ENCODE measurements at places on chromosomes 2 and 18.

DNA sequence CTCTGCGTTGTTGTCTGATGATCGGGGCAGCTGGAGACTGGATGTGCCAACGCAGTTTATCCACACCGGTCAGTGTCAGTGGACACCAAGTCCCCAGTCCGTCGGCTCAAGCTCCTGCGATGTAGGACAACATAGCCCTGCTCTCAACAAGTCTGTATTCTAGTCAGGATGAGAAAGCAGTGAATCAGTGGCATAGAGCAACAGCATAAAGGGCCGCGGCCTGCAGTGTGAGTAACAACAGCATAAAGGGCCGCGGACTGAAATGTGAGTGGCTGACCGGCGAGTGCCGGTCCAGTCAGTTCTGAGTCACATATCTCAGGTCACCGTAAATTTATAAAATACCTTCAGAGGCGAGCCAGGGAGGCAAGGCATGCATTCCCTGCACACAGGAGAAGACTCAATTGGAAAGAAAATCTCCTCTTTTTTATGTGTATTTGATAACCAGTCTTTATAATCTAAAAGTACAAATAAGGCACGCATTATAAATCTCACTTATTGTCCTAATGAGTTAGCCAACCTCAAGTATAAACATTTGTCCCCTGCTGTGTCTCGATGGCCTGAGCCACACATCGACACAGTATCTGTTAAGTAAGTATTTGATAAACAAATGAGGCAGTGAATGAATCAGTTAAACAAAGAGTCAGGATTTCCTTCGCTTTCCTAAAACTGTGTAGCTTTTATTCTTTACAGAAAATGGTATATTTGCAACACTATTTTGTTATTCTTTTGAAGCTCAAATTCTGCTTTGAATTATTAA lies 33.8 kb upstream of the NFATC1 start:
- DNase-seq = no peak

GRCh38 chr18:26425148-26425531 lies 123.2 kb downstream of the KCTD1 start:
- no peak for DNase-seq

- no peak for DNase-seq
These were observed 123.3 kb downstream of the SETBP1 start for GRCh38 chr18:44804033-44804432.

DNA sequence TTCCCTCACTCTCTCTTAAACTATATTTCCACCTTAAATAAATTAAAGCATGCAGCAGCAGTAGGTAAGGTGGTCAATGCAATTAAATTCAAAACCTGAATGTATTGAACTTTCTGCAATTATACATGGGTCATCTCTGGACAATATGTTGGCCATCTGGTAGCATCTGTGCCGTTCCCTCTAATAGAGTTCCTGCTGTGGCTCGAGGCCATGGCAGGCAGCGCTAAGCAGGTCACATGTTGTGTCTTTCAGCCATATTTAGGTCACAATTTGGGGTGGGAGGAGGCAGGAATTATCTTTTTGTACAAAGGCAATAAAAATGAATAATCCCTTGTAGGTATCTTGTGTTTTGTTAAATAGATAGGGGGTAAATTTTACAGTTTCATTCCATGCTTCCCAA lies 676.2 kb downstream of the ZEB2 start:
- no peak for DNase-seq

GRCh38 chr2:136384531-136385303 lies 266.8 kb upstream of the CXCR4 start:
- DNase-seq = peak; percentile 25

DNA sequence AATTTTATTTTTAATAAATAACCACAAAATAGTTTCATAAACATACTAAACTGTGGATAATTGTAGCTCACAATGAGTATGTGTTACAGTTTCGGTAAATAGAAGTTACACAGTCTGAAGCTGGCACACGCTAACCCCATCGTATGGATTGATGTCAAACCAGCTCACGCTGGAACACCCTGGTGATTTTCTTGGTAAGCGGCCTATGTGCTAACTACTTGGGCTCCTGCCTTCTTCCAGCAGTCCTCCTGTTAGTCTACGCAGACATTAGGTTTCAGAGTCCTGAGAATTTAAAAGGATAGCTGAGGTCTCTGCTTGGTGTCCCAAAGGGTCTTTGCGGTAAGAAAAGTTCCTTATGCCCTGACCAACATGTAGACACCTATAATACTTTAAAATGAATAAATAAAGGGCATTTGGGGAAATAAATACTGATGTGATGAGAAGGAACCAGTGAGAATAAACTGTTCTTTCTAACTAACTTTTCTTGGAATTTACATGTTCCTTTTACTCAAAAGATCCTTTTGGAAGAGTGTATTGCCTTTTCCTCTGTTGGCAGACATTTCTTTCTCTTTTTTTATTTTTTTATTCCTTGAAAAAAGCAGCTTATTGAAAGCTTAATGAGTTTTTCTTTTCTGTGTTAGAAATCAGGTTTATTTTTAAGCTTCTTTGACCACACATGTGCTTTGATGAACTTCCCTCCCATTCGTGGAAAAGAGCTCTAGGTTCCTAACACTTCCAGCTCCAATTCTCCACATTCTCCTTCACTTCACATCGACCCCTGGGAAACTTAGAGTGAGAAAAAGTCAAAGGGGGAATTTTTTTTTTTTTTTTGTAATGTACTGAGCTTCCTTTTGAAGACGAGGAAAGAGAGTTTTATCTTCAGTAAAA lies 322.2 kb downstream of the IRS1 start:
- no peak for DNase-seq

GRCh38 chr2:24203787-24204150 lies 28.9 kb downstream of the FAM228A start:
- no peak for DNase-seq

GRCh38 chr2:85490861-85491755 lies 47.9 kb upstream of the MAT2A start:
- no peak for DNase-seq

GRCh38 chr18:79405781-79406575 lies 10.2 kb downstream of the NFATC1 start:
- no peak for DNase-seq

GRCh38 chr2:134640494-134640893 lies 78.3 kb downstream of the TMEM163 start:
- no peak for DNase-seq

- DNase-seq = no peak
These were observed 13.5 kb downstream of the INPP4A start for GRCh38 chr2:98458207-98458606.

GRCh38 chr2:230788554-230789175 lies 76.0 kb downstream of the CAB39 start:
- DNase-seq = no peak

DNA sequence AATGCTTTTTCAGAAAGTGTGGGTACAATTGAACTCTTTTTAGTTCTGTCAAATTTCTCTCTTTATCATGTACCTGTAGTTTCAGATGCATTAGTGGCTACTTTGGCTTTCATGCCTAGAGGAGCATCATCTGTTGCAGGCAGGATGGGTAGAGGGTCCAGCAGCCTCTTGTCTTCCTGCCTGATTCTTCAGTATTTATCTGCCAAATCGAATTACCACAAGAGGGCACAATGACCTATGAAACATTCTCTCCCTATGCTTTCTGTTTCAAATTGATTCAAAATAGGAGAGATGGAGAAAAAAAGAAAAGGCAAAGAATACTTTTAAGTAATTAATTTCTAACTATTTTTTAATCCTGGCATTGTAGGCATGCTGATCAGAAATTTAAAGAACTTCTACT lies 477.2 kb downstream of the TRIB2 start:
- no peak for DNase-seq

DNA sequence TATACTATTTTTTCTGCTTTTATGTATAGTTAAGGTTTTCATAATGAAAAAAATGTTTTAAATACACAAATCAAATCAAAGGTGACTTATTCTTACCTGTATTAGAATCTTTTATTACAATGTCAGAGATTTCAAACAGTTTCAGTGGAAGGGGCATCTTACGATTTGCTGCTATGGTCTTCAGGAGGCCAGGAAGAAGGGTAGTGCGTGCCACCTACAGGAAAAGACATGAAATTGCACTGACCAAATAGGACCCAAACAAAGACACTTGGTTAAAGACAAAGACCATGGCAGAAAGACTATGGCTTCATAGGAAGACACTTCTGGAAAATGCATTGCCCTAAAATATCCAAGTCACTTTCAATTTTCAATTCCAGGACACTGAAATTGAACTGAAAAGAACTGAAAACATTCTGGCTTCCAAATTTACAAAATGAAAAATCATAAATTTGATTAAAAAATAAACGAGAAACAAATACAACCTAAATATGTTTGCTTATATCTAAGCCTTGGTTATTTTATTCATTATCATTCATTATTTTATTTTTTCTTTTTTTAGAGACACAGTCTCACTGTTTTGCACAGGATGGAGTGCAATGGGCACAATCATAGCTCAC lies 42.1 kb downstream of the FARSB start:
- no peak for DNase-seq

DNA sequence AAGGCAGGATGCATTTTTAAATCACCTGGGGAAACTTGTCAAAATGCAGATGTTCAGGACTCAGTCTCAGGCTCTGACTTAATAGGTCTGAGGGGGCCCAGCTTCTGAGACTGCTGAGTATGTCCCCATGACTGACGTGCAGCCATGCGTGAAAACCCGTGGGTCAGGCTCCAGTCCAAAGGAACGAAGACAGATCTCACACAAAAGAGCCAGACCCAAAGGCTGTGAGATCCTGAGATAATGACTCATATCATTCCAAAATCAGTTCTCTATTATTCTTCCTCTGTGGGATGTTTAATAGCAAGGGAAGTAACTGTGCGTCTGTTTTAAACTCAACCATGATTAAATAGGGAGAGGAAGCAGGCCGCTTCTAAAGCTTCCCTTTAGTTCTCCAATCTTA lies 107.4 kb upstream of the ACAA2 start:
- DNase-seq = no peak

GRCh38 chr2:33320573-33320972 lies 155.9 kb upstream of the RASGRP3 start:
- no peak for DNase-seq

DNA sequence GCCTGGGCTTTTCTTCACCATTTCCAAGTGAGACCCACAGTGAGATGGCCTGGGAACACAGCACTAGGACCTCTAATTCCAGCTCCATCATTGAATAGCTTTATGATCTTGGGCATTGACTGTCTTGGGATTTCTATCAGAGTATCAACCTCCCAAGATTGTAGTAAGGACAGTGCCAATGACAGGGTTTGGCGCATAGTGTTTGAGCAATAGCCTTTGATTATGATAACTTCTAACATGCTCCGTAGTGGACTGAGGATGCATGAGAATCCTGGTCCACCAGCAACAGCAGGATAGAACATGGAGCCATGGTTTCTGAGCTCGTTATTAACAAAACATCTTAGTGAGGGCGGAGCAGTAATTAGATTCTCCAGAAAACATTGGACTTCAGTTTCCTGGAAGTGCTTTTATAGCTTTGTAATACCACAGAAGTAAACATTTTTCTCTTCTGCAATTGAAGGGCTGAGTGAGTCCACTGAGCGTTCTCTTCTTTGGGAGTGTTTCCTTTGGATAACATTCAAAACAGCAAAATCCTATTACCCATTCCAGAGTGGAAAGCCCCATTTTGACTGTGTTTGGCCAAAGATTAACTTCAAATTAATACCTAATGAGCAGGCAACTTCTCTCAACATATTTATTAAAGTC lies 63.7 kb downstream of the IL1R2 start:
- DNase-seq = no peak

GRCh38 chr2:64852771-64853241 lies 136.4 kb upstream of the SLC1A4 start:
- DNase-seq = no peak

GRCh38 chr2:169093535-169093934 lies 24.2 kb downstream of the DHRS9 start:
- DNase-seq = no peak

DNA sequence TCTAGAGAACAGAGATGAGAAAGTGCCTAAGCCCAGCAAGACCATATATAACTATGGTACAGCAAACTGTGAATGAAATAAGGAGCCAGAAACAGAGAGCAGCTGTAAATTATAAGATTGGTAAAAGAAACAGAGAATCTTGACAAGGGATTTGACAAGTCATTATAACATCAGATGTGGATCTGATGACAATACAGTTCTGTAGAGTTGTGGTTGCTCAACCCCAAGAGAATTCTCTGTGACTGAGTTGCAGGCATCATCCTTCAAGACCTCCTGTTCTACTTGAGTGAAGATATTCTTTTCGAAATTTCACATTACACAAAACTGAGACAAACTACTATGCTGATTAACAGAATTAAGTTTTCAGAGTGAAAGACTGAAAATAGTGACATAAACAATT lies 343.1 kb upstream of the SLC39A10 start:
- DNase-seq = no peak

DNA sequence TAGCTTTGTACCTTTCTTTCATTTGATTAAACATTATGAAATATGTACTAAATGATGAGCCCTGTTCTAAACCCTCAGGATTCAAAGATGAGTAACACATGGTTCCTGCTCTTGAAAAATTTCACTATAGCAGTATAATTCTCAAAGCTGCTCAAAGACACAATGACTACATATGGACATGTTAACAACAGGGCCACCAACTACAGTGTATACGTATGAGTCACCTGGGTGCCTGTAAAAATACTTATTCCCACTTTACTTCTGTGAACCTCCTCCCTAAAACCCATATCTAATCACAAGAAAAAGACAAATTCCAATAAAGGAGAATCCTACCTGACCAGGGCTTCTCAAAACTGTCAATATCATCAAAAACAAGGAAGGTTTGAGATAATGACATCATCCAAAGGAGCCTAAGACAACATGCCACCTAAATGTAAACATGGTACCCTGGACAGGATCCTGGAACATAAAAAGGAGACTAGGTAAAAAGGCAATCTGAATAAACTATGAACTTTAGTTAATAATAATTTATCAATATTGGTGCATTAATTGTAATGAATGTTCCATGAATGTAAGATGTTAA lies 84.7 kb downstream of the FAM161A start:
- DNase-seq = no peak

- no peak for DNase-seq
These were observed 7.9 kb downstream of the MAP2 start for GRCh38 chr2:209431701-209432100.
